ENCODE measurements at places on chromosomes 7 and 10.

DNA sequence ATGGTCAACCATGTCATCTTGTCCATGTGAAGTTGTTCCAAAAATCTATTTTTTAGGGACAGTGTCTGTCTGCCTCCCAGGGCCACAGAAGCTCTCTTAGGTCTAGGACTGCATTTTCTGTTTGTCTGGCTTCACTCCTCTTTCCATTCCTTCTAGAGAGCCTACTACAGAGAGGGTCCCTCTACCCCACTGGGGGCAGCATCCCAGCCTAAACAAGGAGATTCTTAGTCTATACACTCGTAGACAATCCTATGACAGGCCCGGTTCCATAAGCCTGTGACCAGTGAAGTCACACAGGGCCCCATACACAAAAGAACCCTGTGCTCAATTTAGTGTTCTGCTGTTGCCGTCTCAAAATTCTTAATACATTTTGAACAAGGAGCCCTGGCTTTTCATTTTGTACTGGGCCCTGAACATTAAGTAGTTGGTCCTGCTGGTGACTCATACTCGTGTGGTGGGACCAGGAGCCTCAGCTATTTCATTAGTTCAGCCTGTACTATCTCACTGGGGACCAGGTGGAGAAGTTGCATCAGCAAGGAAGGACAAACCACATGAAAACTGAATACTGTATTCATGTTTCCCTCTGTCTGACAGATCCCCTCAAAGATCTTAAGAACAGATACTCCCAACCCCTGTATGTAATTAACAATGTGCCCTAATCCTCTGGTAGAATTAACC is 23.5 kb upstream of the FAM180A start:
- DNase-seq = no peak

DNA sequence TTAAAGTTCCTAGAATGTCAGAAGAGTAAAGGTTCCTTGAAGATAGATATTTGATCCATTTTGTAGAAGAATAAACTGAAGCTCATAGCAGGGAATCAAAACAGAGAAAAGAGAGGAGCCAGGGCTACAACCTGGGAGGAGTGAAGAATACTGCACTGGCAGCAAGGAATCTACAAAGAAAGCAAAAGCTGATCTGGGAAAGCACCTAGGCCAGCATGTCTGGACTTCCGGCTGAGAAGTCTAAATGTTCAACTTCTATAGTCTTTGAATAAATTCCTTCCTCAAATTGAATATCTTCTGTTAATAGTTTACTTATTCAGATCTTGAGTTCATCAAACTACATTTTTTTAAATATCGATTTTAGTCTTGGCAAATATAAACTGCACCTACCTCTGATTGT is 78.2 kb downstream of the VPS41 start:
- no peak for DNase-seq

DNA sequence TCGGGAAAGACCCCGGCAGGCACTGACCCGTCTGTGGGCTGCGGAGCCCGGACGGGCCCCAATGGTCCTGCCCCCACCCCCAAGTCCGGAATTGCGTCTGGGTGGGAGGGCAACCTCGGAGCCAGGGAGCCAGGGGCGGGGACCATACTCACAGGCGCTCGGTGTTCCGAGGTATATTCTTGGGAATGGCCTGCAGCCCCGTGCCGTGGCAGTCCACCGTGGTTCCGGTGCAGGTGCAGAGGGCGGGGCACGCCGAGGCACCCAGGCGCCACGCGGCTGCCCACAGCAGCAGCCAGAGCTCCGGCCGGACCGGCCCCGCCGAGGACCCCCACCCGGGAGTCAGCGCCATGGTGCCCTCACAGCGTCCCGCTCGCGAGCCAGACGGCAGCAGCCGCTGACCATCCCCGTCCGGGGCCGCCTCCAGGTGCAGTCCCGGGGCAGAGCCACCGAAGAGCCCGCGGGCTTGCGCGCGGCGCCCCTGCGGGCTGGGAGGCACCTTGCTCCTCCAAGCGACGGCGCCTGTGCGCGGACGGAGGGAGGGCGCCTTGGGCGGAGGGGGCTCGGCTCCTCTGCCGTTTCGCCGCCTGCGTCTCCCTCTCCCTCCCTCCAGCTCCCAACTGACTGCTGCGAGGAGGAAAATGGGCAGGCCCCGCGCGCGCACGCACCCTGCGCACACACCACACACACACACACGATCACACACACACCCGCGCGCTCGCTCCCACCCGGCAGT is at the start of gene SLIT1:
Gene SLIT1 (minus strand): TSS at position 634 of the 733 bp plus-strand sequence. CDS start 285 bp downstream, at position 349.
- no peak for DNase-seq

GRCh38 chr10:132753596-132753995 is 32.4 kb downstream of the NKX6-2 start:
- DNase-seq = no peak

GRCh38 chr10:100731407-100732240 is 13.8 kb upstream of the PAX2 start:
- no peak for DNase-seq

GRCh38 chr10:98832196-98832595 is 385.5 kb upstream of the HPS1 start:
- no peak for DNase-seq

GRCh38 chr10:27504808-27505460 is 830 bp downstream of the RAB18 start:
- DNase-seq = no peak

DNA sequence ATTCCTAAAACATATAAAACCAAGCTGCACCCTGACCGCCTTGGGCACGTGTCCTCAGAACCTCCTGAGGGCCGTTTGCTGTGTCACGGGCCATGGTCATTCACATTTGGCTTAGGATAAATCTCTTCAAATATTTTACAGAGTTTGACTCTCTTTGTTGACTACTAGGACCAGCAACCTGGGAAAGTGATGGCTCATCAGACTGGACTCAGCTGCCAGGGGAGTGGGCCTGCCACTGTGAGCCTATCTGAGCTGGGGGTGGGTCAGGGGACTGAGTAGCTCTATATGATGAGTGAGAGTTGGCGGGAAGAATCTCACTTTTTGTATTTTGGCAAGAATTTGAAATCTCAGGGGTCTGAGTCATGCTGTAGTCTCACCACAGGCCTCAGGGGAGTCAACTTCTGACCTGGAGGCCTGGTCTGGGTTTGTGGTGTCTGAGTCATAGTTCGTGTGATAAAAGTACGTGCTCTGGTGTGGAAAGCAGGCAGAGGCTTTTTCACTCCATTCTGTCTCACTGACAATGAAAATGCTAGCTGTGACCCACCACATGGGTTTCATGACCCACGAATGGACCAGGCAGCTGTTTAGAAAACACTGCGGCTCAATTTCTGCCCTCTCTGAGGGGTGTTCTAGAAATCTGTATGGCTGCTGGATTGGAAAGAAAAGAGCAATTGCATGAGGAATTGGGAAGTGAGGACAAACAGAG is 4.2 kb upstream of the UPP1 start:
- DNase-seq = peak; percentile 51

DNA sequence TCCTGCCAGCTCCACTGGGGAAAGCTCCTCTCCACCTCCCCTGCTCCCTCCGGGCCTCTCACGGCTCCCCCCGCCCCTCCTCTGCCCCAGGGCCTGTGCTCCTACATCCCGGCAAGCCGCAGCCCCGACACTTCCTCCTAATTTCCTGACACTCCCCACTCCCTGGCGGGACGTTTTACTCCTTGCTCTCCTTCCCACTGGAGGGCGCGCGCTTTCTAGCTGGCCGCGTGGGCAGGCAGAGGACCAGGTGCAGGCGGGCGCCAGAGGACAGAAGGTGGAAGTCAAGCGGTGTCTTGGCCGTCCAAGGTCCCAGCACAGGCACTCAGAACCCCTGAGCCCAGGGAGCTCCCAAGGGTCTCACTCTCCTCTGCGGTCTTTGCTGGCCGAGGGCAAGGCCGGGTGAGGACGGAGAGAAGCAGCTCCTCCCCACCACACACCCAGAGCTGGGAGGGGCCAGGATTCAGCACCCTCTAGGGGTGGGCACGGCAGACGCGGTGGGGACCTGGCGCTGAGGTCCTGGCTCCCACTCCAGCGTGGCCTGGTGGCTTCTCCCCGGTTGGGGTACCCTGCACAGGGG is 19.1 kb downstream of the ADAM8 start:
- no peak for DNase-seq

DNA sequence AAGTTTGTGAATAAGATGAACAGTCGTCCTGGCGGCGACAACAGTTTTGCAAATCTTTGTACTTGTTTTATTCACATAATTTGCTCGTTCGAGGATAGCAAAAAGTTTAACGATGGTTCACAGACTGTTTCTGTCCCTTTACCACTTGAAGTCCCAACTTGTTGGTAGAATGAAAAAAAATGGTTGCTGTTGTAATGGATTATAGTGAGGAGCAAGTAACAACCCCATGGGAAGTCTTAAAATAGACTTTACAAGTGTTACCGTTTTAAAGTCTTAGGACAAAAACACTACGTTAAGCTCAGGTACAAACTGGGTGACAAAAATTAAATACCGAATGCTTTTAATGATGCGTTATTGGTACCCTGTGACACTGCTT is 589 bp downstream of the LSM8 start:
- DNase-seq = no peak

DNA sequence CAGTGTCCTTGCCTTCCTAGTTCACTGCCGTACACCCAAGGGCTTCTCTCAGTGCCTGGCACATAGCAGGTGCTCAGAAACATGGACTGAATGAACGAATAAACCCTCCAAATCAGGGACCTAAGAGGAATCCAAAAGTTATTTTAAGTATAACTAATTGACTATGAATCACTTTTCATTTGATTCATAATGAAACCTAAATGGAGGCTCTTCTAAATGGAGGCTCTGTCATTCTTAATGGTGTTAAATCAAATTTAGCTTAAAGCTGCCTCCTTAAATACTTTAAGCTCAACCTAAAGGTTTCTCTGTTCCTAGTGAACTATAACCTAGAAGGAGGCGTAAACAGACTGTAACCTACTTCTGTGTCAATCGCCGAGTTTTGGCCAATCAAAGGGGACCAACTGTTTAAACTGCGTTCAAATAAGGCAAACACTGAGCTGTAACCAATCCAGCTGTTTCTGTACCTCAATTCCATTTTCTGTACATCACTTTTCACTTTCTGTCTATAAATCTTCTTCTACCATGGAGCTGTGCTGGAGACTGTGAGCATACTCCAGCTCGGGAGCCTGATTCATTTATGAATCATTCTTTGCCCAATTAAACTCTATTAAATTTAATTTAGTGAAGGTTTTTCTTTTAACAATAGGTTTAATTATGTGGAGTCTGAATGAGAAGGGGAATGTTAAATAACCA is 11.0 kb downstream of the PYROXD2 start:
- no peak for DNase-seq

DNA sequence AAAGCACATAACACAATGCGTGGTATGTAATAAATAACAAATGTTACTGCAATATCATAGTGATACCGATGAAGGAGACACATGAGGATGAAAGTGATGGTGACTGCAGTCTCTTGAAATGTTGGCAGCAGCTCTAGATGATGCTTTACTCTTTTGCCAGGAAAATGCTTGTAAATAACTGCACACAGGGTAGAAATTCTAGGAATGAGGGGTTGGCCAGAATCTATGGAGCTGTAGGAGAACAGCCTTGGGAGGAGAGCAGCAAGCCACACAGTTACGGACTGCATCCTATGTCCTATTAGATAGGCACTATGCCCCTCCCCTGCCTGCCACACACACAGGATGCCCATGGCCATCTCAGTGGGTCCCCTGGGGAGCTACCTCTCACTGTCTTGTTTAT is 97.6 kb upstream of the GSDME start:
- DNase-seq = no peak

GRCh38 chr10:76440426-76440825 is 1009.0 kb downstream of the LRMDA start:
- no peak for DNase-seq

DNA sequence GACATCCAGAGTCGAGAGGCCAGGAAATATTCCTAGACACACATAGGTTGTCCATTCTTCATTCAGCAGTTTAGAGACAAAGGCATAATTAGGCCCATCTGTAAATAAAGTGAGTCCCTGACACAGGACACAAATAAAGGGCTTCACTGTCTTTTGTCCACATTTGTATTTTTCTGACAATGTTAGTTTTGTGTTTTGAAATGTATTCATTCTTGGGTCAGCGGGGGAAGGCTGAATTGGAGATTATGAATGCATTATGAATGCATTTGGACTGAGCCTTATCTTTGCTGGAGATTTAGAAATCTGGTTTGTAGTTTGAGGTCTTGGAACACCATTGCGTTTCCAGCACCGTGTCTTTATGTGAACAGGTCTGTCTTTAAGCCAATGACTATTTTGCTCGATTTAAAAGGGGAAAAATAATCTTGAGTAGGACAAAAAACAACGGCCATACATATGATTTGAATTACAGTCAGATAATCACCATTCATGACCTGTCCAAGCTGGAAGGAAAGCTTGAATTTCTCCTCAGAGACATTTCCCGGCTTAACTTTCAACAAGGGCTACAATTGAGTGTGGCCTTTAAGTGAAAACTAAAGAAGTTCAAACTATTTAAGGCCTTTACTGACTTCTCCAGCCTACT is 334.8 kb downstream of the WDR11 start:
- no peak for DNase-seq

- DNase-seq = no peak
Observed at GRCh38 chr7:98990356-98990755, 112.0 kb downstream of the TRRAP start.
